NCI-H524 treated with DMSO at 0.1 percent for 48 hours (cell line): ENCODE measurements at places on chromosomes 4 and X.

GRCh38 chrX:119389871-119390501 is 9.2 kb upstream of the SLC25A43 start:
- DNase-seq, result peak; percentile 17

DNA sequence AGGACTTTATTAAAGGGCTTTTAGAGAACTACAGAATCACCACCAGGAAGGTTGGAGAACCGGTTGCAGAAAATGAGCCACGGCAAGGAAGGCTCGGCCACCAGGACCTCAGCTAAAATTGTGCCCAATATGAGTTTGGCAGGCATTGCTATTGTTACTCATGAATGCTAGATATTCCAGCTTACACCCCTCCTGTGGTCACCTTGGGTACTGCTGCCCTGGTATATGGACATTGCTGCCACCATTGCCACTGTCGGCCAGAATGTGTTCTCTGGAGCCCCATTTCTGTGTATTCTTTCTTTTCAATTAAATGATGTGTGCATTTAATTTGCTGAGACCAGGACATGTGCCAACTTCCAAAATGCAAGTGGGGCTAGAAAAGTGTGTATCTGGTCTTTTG is 626.7 kb upstream of the BOD1L1 start:
- DNase-seq, result no peak

DNA sequence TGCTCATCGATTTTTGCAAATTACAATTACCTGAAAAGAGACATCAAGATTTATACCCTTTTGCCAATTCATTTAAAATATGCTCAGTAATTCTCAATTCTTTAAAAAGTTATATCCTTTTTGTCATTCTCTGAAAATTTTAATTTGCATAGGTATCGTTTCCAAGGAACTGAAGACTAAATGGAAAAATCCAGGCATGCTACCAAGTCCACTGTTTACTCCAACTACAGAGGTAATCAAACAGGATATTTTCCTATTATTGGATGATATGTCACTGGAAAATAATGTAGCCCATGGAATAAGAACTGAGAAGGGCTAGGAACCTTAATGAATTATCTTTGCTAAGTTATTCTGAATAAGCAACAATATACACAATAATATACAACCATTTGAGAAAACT is 132.7 kb downstream of the THOC2 start:
- DNase-seq, result no peak

DNA sequence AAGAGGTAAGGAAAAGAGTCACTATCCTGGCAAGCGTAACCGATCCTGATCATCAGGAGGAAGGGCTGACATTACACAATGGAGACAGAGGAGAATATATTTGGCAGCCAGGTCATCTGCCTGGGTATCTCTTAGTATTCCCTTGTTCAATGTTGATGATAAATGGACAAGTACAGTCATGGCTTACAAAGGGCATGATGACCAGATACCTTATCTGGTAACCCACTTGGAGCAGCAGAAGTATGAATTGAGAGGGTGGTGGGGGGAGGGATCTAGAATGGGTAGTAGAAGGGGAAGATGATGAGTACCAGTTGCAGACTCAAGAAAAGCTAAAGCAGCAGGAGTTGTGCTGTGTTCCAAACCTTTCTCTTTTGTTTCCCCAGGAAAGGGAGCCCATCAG is 17.3 kb downstream of the F8 start:
- DNase-seq, result no peak

DNA sequence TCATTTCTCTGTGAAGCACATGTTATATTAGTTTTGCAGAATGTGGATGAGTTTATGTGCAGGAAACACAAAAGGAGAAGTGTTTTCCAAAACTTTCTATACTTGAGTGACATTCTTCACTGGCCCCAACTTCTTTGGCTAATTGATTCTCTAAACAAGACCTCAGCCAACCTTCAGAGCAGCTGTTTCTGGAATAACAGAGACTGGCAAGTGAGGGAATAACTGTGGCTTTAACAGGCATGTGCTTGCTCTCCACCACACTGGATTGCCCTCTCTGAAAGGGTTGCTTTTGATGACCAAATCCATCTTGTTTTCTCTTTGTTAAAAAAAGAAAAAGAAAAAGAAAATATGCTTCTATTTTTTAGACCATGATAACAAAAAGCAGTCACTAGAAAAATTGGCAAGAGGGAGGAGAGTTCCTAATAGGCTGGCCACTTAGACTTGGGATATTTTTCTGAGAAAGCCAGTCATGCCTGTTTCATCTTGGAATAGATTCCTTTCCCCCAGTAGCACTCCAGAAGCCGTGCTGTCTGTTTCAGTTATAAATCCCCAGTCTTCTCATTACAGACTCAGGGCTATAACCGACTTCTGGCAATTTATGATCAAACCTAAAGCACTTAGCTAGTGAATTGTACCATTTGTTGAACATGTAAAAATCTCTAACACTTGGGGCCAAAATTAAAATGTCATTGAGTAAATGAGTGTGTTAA is 295.0 kb upstream of the NR3C2 start:
- no peak for DNase-seq

- DNase-seq, result no peak
Observed at GRCh38 chr4:76380561-76380960, 40.4 kb downstream of the CCDC158 start.

- no peak for DNase-seq
Observed at GRCh38 chr4:147916351-147916750, 184.5 kb downstream of the ARHGAP10 start.

DNA sequence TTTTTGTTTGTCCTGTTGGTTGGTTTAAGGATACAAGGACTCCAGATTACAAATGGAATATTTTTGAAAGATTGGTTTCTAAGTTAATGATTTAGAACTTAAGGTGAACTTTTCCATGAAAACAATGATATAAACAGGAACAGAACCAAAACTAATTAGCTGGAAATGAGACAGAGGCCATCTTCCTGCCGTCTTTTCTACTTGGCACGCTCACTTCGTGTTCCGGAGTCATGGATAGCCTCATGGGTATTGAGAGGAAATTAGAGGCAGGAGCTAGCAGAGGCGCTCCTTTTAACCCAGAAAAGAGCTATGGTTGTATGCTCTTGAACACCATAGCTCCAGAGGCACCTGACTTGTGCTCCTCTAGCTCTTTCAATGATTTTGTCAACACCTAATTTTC is 2.4 kb downstream of the FAM241A start:
- DNase-seq, result no peak
